Amygdala (tissue), 56 donors: ENCODE measurements at places on chromosomes 4 and X.

- no peak for DNase-seq
Observed at GRCh38 chr4:122003335-122003734, 51.5 kb upstream of the TRPC3 start.

- no peak for DNase-seq
Observed at GRCh38 chr4:10237131-10237530, 120.5 kb upstream of the WDR1 start.

DNA sequence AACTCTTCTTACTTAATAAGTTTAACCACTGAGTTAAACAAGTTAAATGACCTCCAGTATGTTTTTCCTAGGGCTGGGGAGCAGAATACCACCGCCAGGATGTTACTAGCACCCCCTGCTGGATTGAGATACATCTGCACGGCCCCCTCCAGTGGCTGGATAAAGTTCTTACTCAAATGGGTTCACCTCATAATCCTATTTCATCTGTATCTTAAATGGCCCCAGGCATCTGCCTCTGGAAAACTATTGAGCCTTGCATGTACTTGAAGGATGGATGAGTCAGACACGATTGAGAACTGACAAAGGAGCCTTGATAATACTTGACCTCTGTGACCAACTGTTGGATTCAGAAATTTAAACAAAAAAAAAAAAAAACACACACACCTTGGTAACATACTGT lies 61.5 kb upstream of the MMAA start:
- DNase-seq, result peak; percentile 1

GRCh38 chrX:19729761-19730160 lies 157.6 kb downstream of the SH3KBP1 start:
- no peak for DNase-seq

DNA sequence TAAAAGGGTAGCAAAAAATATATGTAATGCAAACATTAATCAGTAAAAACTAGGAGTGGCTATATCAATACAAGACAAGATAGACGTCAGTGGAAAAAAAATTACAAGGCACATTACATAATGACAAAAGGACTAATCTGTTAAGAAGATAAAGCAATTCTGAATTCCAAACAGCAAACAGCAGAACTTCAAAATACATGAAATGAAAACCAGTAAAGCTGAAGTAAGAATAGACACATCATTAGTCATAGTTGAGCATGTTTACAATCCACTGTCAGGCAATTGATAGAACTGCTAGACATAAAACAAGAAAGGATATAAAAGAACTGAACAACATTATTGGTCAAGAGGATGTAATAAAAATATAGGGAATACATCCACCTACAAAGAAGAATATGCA lies 12.2 kb downstream of the SULT1B1 start:
- DNase-seq, result no peak

GRCh38 chr4:186728631-186729271 lies 5.1 kb upstream of the FAT1 start:
- no peak for DNase-seq

DNA sequence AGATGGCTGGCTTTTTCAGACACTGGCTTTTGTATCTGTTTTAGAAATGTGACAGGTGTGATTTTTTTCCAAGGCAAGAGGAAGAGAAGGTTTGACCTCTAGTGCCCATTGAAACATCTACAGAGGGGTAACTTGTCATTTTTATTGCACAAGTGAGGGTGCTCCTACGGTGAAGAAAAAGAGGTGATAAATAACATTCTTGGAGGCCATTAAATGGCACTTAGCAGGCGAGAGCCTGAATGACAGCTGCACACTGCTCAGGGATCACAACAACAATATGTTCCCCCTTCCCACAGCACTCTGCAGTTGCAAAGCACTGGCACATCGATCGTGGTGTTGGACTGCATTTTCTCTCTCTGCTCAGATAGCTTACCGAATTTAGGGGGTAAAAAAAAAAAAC lies 22.9 kb downstream of the FAM184B start:
- DNase-seq, result no peak

- no peak for DNase-seq
Observed at GRCh38 chrX:44244008-44244407, 99.5 kb downstream of the EFHC2 start.

DNA sequence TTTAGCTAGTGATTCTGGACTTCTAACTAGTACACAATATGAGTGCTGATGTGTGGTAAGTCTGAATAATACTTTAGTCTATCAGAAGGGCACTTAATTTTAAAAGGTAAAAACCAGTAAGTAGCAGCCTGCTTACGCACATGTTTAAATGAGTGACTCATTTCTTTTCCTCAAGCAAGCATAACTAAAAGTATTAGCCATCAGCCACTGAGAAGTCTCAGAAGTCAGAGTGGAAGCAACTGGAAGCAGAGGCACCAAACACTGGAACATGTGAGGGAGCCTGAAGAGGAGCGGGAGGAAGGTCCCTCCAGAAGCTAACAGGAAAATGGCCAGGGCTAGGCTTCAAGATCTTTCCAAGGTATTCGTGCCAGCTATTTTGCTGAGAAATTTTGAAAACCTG lies 257.7 kb downstream of the RAPGEF2 start:
- DNase-seq, result no peak

GRCh38 chr4:55177461-55177860 lies 52.1 kb upstream of the KDR start:
- DNase-seq, result no peak

DNA sequence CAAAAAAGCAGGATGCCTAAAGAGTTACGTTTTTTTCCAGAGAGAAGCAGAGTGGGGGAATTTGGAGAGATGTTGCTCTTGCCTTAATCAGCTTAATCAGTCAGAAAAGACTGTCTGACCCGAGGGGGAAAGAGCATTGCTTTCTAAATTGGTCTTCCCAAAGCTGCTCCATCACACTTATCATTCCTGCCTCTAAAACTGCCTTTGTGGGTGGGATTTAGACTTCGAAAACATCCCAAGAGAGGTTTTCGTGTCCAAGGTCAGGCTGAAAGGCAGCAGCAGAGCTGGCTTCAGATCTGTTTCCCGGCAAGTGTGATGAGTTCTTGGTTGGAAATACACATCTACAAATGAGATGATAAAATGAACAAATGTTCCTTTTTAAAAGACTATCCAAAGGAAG lies 155.2 kb downstream of the SH2D1A start:
- DNase-seq, result no peak

DNA sequence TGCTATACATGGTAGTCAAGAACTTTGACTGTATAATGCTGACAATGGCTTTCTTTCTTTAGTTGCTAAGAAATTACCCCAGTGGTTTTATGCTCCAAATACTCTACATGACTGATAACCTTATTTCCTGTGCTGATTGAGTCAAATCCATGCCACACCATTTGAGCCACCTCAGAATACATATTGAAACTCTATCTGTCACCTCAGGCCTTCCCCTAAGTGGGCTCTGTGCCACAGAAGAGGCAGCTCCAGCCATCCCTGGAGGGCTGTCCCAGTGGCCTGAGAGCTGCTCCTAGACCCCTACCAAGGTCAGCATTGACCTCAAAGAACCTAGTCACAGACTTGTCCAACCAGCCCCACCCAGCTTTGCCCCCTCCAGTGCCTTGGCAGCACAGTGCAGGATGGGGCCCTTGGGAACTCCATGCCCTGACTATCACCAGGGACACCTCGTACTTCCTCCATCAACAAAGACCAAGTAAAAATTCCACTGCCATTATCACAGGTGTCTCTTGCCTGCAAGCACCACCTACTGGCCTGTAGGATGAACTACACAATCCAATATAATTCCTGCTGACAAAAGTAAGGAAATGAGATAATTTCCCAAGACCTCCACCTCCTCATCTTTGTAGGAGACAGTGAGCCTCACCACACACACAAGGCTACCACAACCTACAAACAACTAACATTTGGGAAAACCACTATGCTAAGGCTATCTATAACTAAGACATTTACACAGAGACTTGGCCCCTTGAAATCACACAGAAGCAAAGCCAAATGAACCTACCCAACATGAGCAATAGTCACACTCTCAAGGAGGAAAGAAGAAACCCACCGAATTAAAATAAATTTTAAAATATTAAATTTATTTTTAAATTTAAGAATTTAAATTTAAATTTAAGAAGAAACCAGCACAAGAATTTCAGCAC lies 239.9 kb downstream of the NKX6-1 start:
- no peak for DNase-seq

- DNase-seq, result no peak
Observed at GRCh38 chrX:2371026-2371711, 129.6 kb downstream of the DHRSX start.

DNA sequence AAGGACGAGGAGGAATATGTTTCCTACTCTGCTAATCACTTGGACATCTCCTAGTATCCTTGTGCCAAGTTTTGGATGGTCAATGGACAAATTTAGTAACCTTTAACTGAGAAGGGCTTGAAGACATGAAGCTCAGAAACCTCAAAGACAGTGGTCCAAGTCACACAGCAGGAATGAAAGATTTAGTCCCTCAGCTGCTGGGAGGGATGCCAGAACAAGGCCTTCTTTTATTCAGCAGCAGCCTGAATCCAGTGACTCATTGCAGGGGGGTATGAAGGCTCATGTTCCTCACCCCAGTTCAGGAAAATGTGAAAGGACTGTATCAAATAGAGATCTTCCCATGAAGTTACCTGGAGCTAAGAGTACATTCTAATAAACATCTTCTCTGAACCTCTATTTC lies 214.9 kb upstream of the UGT8 start:
- no peak for DNase-seq

GRCh38 chrX:44871931-44872820 lies 812 bp upstream of the KDM6A start:
- no peak for DNase-seq

- no peak for DNase-seq
Observed at GRCh38 chr4:52627876-52628275, 31.2 kb downstream of the USP46 start.

DNA sequence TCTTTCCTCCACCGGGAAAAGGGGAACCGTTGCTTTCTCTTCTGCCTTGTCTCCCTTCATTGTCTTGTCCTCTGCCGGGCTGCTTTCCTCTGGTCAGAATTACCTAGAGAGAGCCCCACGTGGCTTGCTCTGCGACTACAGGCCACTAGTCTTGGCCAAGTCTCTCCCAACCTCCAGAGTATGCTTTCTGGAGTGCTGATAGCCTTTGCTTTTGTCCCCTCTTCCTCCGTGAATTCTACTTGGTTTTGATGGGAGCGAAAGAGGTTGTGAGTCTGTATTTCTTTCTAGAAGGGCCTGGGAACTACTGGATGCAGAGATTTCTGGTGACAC lies 5.3 kb upstream of the POU4F2 start:
- DNase-seq, result no peak

DNA sequence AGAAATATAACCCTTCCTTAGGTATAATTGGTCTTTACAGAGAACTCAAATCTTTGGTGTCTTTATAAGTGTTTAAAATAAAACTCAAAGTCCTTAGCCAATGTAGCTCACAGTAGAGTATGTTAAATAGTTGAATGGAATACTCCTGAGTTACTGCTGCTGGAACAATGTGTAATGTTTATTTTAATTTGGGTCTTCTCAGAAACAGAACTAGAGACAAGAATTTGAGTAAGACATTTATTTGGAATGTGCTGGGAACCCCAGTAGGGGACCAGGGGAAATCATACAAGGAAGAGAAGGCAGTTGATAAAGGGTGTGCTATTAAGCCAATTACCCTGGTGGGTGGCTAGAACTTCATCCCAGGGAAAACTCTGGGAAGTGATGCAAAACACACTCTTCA lies 240.4 kb upstream of the LDB2 start:
- no peak for DNase-seq

GRCh38 chr4:172356016-172356415 lies 542.8 kb downstream of the GALNTL6 start:
- no peak for DNase-seq

- peak; percentile 21 for DNase-seq
Observed at GRCh38 chrX:123425904-123426303, 241.8 kb downstream of the GRIA3 start.

GRCh38 chrX:153883163-153883843 lies 2.7 kb downstream of the L1CAM start:
- DNase-seq, result no peak

GRCh38 chrX:1601051-1601767 lies 9.8 kb downstream of the AKAP17A start:
- no peak for DNase-seq

DNA sequence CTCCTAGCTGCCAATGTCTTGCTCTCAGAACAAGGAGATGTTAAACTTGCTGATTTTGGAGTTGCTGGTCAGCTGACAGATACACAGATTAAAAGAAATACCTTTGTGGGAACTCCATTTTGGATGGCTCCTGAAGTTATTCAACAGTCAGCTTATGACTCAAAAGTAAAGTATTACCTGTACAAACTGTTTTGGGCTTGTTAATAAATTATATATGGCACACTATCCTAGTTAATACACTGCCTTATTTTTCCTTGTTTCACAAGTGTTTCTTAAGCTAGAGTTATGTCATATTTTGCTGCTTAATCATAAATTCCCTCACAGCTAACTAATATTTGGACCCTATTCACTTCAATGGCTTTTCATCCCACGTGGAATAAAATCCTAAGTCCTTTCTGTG lies 45.3 kb downstream of the STK26 start:
- DNase-seq, result no peak

- no peak for DNase-seq
Observed at GRCh38 chr4:184833046-184833838, 7.5 kb upstream of the ACSL1 start.

- DNase-seq, result no peak
Observed at GRCh38 chr4:154467886-154468285, 23.7 kb downstream of the DCHS2 start.

DNA sequence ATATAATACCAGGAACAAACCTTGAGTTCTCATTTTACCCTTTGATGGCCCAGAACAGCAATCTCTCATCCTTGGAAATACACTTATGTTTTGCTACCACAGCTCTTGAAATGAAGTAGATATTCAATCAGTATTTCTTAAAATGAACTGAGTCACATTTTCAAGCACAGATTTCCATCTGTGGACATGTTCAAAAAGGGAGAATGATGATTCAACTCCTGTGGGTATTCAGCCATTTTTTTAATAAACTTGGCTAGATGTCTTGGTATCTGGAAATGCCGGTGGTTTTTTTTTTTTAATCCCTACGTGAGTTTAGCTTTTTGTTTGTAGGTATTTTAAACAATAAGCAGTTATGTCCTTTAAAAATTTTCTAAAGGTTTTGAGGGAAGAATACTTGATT lies 64.2 kb upstream of the TRPC5OS start:
- DNase-seq, result no peak

GRCh38 chr4:7171191-7171900 lies 21.0 kb upstream of the SORCS2 start:
- DNase-seq, result no peak

DNA sequence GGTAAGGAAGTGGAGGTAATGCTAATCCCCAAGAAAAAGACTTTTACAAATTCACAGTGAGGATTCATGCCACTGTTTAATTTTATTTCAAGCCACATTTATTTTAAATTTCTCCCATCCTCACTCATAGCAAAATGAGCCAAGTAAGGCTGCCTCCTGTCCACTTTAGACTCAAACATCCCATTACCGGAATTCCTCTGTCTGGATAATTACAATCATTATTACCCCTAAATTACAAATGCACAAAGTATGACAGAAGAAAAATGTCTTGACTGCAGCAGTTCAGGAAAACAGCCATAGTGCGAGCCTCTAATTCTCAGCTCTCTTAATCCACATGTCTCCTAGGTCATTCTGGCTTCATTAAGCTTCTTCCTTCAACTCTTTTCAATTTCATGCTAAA lies 57.0 kb downstream of the MAPK10 start:
- DNase-seq, result no peak

- DNase-seq, result no peak
Observed at GRCh38 chr4:2689114-2689513, 67.0 kb downstream of the TNIP2 start.

- DNase-seq, result peak; percentile 50
Observed at GRCh38 chrX:74550295-74550802, 64.1 kb downstream of the RLIM start.
